Activated CD4-positive, alpha-beta T cell treated with anti-CD3 and anti-CD28 coated beads for 48 hours (primary cell): ENCODE measurements at places on chromosomes 3 and 15.

DNA sequence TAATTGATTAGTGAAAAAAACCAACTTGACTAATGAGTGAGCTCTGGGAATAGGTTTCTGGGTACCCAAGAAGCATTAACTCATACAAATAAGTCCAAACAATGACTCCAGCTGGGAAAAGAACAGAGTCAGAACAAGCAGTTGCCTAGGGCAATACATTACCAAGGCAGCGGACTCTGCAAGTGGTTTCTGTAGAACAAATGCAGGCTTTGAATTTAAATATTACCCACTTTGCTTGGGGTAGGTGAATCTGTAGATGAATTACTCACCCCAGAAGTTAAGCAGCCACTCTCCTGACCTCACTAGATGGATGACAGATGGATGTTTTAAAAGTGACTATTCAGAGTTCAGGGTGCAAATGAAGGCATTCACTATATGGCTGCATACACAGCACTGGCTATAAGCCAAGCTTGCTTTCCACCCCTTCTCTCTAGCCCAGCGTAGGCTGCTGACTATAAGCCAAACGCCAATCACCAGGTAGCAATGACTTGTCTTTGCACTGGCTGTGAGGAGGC lies 73.1 kb upstream of the BHLHE40 start:
- DNase-seq: peak; percentile 45

DNA sequence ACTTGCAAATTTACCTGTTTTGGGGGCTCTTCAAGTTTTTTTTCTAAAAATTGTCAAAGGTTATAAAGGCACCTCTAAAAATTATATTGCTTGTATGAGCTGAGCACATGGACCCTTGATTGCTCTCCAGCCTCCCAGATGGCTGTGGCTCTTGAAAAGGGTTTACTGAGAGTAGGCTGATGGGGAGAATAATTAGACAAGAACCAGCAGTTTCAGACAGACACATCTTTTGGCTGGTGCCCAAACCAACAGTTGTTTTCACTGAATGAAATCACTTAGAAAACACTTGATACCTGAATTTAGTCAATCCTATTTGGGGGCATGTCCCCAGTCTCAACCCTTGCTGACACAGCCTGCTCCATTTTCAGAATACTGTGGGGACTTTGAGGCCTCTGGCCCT lies 217.6 kb downstream of the KBTBD8 start:
- DNase-seq: no peak

DNA sequence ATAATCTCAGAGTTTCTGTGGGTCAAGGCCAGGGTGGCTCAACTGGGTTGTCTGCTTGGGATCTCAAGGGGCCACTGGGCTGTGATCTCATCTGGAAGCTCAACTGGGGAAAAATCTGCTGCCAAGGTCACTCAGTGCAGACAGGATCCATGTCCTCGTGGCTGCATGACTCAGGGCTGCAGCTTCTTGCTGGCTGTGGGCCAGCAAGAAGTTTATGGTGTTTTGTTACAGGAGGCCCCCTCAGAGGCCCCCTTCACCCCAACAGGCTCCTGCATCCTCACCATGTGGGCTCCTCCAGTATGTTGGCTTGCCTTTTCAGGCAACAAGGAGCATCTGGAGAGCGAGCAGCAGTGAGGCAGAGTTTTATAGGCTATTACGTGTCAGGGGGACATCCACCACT lies 14.6 kb downstream of the OCA2 start:
- DNase-seq: no peak

- peak; percentile 65 for DNase-seq
Observed at GRCh38 chr15:101161656-101162055, 90.2 kb downstream of the CHSY1 start.

DNA sequence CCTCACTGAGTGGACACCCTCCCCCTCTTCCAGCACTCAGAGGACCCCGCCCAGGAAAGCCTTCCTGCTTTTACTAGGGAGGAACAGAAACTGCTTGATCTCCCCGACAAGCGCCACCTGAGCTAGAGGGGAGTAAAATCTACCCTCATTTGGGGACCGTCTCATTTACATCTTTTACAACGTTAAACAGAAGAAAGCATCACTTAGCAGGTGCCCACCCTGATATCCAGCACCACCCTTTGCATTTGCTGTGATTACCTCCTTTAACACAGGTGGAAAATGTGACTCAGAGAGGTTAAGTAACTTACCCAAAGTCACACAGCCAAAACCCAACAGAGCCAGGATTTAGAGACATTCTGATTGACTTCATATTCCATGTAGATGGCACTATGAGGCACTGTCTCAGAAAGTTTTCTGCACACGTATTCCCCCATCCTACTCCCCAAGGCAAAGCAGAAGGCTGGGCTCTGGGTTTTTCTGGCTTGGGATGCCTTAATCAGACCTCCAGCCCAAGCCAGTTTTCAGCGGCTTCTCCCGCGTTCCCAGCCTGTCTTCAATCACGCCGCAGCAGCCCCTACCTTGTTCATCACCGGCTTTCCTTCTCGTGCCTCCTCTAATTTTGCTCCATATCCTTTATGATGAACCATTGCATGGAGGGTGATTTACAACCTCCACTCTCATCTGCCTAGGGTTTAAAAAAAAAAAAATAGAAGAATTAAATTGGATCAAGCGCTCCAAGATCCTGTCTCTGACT lies 314.6 kb upstream of the PROK2 start:
- DNase-seq: no peak

DNA sequence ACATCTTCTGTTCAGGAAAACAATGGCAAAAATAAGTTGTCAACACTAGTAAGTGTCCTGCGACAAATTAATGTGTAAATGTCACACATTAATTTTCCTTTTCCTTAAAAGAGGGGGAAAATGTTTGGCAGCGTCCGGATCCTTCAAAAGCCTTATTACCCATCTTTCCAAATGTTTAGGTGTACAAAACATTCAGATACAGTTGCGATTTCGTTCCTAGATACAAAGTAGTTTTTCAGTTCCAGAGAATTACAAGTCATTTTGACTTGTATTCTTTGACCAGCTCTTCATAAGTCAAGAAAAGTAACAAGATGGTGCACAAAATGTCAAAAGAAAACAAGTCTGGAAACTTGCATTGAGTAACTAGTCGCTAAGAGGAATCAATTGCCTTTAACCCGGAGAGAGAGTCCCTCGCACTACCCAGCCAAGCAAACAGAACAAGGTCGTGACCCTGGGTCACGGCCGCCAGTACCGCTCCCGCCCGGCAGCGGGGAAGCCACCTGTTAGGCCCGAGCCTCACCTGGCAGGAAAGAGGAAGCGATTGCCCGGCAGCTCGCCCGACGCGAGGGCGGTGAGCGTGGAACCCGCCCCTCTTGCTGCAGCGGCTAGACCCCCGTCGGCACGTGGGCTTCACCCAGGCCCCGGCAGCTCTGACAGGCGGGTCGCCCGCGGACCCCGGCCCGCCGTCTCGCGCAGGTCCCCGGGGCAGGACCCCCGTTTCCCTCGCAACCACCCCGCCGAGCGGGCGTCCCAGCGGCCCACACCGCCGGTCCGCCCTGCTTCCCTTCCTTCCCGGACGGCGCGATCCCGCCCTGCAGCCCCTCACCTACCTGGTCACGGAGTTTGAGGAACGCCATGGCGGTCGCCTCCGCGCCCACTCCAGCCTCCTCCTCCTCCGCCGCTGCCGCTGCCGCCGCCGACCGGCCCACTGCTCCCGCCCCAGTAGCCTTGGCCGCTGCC lies 61.0 kb upstream of the ANKRD28 start:
- DNase-seq: peak; percentile 76

DNA sequence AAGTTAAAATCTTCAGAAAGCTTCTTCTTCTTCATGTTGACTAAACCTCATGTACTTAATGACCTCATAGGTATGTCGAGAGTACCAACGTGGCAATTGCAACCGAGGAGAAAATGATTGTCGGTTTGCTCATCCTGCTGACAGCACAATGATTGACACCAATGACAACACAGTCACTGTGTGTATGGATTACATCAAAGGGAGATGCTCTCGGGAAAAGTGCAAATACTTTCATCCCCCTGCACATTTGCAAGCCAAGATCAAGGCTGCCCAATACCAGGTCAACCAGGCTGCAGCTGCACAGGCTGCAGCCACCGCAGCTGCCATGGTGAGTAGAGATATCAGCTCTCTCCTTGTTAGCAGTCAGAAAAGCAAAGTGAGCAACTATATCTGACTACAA lies 176.5 kb downstream of the MBNL1 start:
- DNase-seq: no peak

- DNase-seq: no peak
Observed at GRCh38 chr3:149170672-149171071, 41.2 kb downstream of the HPS3 start.

- no peak for DNase-seq
Observed at GRCh38 chr3:33629219-33629618, 88.8 kb downstream of the CLASP2 start.

- no peak for DNase-seq
Observed at GRCh38 chr3:52484680-52485461, 10.3 kb upstream of the STAB1 start.

GRCh38 chr15:100596792-100597191 lies 5.2 kb downstream of the LINS1 start:
- peak; percentile 96 for DNase-seq

GRCh38 chr3:23739536-23739935 lies 66.2 kb upstream of the UBE2E1 start:
- no peak for DNase-seq

GRCh38 chr3:34090876-34091275 lies 292.4 kb downstream of the PDCD6IP start:
- no peak for DNase-seq

DNA sequence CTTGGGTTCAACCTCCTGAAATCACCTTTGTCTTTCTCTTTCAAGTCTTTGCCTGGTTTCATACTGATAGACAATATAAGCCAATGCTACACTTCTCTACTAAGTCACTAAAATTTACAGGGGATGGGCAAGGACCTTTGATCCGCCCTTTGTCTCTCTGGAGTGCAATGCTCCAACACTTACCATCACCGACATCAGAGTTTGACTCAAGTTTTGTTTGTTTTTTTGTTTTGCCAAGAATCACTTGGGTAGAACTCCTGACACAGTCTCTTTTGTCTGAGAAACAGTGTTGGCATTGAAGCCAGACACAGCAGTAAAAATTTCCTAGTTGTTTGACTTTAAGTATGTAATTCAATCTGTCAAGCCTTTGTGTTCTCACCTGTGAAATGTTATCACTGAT lies 29.3 kb downstream of the NFKBIZ start:
- DNase-seq: no peak

DNA sequence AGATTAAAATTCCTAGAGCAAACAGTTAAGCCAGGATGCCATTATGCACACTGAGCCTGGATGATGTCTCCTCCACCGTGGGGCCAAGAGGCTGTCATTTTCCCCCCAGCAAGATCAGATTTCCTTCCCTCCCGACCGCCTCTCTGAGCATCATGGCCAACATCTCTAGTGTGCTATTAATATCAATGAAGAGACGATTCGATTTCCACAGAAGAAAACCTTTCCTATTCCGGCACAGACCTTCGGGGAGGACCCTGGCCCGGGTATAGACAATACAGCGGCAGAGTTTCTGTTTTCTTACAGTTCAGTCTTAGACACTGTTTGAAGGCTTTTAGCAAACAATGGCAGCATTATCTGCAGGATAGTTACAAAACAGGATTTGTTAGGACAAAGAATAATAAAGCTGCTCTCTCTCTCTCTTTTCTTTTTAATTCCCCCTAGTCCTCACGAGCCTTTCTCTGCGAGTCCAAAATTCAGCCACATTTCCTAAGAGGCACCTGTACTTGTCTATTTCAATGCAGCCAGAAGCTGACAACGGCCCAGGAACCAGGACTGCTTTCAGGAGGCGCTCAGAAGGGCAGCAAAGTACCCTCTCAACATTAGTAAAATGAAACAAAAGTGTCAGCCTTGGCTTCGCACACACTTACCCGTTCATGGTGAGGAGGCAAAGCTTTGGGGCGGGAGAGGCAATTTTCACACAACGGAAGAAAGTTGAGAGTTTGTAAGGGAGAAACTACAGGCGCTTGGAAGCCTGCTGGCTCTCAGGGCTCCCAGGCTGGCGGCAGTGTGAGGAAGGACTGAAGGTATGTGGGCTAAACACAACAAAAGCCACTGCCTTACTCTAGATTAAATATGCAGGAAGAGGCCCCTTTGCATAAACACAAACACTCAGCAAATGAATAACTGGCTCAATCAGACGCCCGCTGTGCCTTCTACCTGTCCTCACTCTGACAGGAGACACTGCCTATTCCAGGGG lies 278.0 kb downstream of the FOXP1 start:
- peak; percentile 39 for DNase-seq

DNA sequence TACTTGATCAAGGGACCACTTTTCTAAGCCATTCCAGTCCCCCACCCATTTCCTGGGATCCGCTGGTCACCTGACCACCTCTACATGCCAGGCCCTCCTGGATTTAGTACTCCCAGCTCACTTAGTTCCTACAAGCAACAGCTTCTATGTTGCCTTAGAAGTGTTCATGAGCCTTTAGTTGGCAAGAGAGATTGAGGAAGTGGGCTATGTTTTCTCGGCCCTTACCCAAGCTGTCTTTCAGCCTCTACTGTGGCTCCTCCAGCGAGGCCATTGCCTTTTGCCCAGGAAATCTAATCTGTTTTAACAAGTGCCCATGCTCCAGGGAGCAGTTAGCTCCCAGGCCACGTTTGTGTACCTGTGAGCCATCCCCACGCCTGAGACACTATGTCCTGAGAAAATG lies 4.5 kb upstream of the PRKAR2A start:
- DNase-seq: no peak

DNA sequence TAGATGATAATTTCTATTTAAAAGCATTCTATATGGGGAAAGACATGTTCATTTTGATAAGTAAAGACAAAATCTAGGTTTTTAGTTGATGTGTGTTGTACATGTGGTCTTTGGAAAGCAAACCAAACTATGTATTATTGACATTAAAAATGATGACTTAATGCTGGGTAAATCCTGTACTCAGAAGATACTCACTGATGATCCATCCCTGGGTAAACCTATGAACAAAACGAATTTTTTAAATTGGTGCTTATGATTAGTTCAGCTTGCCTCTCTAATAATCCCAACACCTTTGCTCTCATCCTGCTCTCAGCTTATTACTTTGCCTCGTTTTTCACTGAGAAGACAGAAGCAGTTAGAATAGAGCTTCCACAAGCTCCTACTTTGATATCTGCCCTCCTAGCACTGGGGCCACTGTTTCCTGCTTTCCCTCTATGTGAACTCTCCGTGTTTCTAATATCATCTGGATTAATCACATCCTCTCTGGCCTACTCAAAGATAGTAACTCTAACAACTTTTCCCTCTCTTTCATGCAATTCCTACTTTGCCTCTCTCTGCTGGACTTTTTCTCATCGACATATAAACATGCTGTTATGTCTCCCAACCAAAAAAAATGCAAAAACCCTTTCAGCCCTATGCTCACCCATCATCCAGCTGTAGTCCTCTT lies 29.3 kb downstream of the RARRES1 start:
- DNase-seq: no peak
